Germinal center (tissue), 1 donor: ENCODE measurements at places on chromosomes 3 and 15.

DNA sequence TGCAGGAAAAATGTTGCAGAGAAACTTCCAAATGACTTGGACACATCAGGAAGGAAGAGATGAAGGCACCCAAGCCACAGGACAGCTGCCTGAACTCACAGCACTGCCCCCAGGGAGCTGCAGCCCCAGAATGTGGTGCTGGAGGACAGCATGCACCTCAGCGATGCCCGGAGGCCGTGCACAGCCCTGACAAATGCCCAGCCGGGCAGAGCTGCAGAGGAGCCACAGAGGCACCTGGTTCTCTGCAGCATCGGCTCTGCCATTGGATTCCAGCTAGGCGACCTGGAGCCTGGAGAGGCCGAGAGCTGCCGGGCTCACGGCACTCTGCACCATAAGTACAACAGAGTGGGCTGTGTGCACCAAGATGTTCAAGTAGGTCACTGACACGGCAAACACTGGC, 97.5 kb downstream of the OCA2 start:
- no peak for DNase-seq

- no peak for DNase-seq
Observed at GRCh38 chr3:150218236-150218635, 189.9 kb upstream of the TSC22D2 start.

DNA sequence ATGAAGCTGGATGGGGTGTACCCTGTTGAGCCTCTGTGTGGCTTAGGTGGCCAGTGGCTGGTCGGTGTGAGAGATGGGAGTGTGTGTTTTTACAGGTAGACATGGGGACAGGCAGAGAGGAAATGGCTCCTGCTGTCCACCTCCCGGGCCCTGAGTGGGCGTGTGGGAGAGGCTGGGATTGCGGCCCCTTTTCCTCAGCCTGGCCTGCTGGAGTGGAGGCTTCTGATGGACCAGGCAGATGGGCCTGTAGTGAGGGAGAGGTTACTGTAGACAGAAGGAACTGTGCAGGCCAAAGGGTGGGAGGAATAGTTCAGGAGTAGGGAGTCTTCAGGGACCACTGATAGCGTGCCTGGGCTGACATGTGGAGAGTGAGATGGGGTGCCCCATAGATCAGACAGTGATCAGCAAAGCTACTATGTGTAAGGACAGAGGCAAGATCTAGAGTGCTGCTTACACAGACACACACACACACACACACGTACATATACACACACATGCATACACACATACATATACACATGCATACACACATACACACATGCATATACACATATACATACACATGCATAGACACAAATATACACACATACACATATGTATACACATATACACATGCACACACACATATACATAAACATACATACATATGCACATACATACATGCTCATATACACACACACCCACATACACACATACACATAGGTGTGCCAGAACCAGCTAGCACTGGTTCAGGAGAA, 26.4 kb downstream of the ACAA1 start:
- no peak for DNase-seq

GRCh38 chr15:74382004-74382816, 14.8 kb upstream of the CYP11A1 start:
- DNase-seq, result peak; percentile 84

GRCh38 chr3:119302697-119303551, 8.7 kb downstream of the ARHGAP31 start:
- no peak for DNase-seq

GRCh38 chr3:165553371-165553770, 283.9 kb downstream of the BCHE start:
- no peak for DNase-seq

DNA sequence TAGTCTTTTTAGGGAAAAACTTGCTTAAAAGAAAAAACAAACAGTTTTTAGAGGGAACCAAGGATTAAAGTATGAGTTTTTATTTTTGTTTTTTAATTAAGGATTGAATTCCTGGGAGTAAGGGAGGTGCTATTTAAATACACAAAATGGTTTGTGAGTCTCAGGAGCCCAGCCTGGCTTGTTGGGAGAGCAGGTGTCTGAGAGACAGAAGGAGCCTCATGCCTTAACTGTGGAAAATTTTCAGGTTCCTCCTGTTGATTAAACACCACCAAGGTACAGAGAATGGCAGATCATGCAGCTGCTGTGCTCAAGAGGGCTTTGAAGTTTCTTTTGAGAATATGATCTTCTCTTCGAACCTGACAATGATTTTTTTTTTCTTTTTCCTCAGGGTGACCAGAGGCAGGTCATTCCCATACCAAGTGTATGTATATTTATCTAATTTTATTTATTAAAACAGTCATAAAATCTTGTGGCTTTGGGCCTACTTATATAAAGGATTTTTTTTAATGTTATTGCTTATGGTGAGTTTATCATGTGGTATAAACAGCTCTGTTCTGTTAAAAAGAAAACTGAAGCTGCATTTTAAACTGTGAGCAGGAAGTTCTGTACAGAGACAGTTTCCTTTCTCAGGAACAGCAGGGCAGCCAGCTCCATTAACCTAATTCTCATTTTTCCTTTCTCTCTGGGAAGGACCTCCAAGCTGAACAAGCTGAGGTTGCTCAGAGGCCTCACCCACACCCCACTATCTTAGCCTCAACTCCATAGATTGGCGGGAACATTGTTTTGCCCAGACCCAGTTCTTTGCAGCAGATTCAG, 33.7 kb upstream of the VILL start:
- no peak for DNase-seq

DNA sequence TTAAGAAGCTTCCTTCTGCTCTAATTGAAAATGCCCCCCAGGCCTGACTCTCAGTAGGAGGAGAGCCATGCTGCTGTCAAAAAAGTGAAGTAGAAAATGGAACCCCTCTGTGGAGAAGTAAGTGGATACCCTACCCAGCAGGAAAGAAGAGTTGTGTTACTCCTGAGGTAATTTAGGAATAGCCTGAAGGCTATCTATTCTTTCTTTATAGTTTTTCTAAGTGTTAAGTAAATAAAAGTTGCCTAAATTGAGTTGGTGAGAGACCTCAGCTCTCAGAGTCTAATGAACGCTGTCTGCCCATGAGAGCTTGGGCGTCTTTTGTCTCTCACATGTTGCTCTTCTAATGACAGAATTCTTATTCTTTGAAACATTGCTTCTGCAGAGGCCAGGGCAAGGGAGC, 116.2 kb downstream of the NSUN3 start:
- DNase-seq, result no peak
